ENCODE measurements at places on chromosomes 2 and 18.

DNA sequence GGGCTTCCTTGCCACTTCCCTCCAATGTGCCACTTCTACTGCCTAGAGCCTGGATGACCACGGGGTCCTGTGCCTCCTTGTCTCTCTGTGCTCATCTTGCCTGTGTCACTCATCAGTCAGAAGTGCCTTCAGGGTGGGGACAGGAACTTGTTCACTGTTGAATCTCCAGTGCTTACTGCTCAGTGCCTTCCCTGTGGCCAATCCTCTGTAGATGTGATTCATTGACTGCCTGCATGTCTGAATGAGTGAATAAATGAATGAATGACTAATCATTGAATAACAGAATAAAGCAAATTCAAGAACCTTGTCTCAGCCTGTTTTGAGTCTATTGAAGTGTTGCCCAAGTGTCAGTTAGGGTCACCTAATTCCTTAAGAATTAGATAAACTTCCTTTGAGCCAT is 42.3 kb upstream of the FAM136A start:
- DNase-seq: no peak

- DNase-seq: no peak
Measured at GRCh38 chr2:156867201-156867600, 390.3 kb upstream of the GALNT5 start.

DNA sequence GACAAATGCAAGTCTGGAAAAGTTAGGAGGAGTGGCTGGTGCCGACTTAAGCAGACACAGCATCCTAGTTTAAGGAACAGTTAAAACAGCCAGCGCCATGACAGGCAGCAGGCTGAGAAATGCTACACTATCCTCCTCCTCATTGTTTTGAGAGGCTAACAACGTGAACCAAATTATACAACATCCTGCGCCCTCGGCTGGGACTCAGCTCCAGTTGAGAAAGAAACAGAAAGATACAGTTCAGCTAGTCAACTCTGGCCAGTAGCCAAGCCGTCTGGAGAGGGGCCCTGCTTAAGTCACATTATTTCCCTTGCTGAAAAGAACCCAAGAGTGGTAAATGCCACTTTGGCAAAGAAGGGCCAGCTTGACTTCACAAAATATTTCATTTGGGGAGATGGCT is 90.2 kb downstream of the BCL11A start:
- peak; percentile 16 for DNase-seq

- DNase-seq: no peak
Measured at GRCh38 chr2:33077844-33078243, 131.1 kb downstream of the LTBP1 start.

DNA sequence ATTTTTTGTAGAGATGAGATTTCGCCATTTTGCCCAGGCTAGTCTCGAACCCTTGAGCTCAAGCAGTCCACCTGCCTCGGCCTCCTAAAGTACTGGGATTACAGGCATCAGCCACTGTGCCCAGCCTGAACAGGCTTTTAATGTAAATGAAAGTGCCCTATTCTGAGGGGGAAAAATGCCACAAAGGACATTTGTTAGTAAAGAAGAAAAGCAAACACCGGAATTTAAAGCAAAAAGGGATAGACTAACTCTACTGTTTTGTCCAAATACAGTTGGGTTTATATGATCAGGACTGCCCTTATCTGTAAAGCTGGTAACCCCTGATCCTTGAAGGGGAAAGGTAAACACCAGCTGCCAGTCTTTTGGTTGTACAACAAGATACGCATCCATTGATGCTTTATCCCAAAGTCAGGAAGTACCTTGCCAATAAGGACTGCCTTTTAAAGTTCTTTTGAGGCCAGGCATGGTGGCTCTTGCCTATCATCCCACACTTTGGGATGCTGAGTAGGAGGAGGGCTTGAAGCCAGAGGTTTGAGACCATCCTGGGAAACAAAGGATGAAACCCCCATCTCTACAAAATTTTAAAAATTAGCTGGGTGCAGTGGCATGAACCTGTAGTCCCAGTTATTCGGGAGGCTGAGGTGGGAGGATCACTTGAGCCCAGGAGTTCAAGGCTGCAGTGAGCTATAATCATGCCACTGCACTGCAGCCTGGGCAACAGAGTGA is 13.1 kb downstream of the CLEC4F start:
- peak; percentile 45 for DNase-seq

DNA sequence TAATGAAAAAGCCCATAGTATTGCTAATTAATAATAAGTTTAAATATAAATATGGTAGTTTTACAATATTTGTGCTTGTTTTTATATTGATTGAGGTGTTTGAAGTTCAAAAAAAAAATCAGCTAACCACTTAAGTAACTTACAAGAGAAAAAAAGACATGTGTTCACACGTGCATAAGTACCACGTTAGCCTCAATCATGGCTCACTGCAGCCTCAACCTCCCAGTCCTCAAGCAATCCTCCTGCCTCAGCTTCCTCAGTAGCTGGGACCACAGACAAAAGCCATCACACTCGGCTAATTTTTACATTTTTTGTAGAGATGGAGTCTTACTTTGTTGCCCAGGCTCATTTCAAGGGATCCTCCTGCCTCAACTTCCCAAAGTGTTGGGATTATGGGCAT is 19.4 kb downstream of the MGAT4A start:
- DNase-seq: no peak

DNA sequence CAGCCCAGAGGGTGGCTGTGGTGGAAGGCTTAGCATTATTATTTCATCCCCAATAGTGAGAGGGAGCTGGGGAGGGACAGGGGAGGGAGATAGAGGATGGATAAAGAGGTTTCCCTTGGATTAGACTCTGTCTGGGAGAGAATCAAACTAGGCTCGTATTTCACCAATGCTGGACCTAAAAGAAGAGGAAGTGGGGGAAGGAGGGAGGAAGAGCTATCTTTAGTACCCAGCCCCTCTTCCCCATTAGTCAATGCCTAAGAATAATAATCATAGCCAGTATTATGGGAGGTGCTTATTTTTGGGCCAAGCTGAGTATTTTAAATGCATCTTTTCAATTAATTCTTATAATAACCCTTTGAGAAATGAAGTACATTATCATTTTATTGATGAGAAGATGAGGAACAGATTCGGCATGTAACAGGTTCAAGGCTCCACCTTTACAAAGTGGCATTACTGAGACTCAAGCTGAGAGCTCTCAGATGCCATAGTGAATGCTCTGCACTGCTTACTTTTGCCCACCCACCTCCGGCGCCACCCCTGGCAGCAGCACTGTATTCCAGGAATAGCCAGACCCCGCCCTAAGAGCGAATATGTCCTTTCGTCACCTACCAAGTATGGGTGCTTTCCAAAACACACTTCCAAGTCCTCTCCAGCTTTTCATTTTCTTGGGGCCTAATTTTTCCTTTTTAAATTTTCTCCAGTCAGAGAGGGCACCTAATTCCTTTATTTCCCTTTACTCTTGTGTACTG is 21.0 kb downstream of the PAX8 start:
- no peak for DNase-seq

DNA sequence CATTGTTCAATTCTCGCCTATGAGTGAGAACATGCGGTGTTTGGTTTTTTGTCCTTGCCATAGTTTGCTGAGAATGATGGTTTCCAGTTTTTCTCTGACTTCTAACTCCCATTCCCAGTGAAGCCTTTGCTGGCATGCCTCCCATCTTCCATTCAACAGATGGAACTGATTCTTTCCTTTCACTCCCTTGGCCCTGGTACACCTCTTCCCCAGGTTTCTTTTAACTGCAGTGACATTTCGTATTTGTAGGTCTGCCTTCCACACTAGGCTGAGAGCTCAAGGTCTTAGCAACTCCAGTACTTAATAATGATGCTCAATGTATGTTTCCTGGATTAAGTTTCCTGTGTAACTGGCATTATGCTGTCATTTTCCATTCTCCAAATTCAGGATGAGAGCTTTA is 48.5 kb downstream of the GAREM1 start:
- no peak for DNase-seq

- no peak for DNase-seq
Measured at GRCh38 chr2:121608367-121608766, 40.9 kb downstream of the CLASP1 start.

- DNase-seq: no peak
Measured at GRCh38 chr2:47264143-47264542, 109.0 kb upstream of the STPG4 start.

DNA sequence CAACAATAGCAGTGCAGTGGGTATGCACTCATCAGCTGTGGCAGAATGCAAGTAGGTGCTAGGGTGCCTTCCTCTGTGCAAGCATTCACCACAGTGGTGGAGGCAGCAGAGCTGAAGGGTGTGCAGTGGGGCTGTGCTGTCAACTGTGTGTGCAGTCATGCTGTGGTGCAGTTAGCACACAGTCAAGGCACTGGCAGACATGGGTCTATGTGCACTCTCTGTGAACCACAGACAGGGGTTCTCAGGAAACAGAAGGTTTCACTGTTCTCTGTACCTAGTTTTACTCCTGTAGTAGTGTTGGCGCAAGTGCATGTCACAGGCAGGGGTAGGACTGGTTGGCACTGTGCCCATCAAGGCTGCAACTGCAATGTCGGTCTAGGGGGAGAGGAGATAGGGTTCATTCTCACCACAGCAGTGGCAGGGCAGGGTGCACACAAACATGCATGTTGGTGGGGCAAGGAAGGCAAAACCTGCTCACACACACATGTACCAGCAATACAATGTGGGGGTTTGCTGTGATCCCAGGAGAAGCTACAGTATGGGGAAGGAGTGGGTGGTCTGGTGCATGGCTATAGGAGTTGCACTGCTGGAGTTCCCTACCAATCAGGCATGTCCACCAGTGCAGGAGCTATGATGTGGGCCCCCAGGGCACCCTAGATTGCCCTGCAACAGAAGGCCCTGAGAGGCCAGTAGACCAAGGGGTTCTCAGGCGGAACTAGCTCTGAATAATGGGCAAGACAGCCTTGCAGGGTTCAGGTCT is 242.7 kb upstream of the DDX18 start:
- peak; percentile 4 for DNase-seq

DNA sequence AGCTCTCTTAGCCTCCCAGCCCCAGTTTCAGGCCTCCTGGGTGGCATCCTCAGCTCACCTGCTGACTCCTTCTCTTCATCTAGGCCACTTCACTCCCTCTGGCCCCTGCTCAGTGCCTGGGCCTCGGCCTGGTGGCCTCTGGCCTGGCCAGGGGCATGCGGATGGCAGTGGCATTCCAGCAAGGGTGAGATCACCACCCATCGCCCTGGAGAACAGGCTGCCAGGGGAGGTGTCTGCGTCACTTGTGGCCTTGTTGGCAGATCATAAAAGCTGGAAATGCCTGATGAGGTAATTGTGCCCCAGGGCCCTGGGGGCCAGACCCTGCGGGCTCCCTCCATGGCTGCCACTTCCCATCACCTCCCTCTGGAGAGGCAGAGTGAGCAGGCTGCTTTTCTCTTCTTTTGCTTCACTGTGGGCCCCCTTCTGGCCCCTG is 72.5 kb upstream of the SMAD2 start:
- no peak for DNase-seq

- no peak for DNase-seq
Measured at GRCh38 chr2:219362524-219363164, 25.1 kb downstream of the DNPEP start.

GRCh38 chr2:211306929-211307328 is 750.5 kb downstream of the CPS1 start:
- no peak for DNase-seq

DNA sequence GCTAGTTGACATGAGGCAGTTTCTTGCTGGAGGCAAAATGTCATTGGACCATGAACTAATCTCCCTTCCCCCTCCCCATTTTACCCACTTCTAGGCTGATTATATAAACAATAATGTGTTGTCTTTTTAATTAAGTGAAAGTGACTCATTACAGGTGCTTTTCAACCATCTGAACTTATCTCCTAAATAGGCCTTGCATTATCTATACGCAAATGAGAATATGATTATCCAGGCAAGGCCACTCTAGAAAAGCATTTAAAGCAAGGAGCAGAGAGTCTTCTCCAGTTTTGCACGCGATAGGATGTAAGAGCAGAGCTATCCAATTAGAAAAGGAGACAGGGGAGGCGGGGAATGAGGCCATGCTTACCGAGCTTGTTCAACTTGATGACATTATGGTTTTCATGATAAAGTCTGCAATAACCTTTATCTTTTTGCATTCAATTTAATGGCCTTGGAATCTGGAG is 286.1 kb upstream of the SIX3 start:
- DNase-seq: peak; percentile 82

DNA sequence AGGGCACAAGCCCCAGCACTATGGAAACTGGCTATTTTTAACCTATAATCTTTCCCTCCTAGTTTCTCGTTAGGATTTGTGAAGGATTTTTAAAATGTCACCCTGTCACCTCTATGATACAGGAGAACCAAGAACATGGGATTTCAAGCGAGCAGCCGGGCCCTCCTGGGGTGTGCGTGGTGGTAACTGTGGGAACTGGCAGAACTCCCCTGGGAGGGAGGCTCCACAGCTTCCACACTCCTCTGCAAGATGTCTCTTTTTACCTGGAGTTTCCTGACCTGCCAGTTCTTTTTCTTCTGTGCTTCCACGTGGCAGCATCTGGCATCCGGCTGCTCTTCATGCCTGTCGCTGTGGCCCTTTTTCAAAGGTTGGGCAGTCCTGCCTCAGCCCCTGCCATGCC is 386.3 kb upstream of the MYT1L start:
- DNase-seq: no peak

DNA sequence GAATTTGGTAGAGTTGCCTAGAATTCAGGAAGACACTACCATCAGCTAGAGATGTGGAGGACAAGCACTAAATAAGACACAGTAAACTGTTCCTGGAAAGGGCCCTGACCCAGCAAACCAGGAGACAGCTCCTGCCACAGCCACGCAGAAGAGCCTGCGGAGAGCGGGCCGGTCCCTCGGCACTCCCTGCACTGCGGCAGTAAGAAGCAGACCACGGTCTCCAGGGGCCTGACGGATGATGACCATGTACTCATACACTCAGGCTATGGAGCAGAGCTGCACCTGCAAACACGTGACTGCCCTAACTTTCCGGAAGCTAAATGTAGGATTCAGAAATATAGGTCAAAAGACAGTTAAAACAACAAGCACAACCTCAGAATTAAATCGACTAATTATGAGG is 72.9 kb downstream of the ZNF516 start:
- no peak for DNase-seq

GRCh38 chr2:26380281-26380680 is 21.4 kb upstream of the DRC1 start:
- DNase-seq: peak; percentile 76

DNA sequence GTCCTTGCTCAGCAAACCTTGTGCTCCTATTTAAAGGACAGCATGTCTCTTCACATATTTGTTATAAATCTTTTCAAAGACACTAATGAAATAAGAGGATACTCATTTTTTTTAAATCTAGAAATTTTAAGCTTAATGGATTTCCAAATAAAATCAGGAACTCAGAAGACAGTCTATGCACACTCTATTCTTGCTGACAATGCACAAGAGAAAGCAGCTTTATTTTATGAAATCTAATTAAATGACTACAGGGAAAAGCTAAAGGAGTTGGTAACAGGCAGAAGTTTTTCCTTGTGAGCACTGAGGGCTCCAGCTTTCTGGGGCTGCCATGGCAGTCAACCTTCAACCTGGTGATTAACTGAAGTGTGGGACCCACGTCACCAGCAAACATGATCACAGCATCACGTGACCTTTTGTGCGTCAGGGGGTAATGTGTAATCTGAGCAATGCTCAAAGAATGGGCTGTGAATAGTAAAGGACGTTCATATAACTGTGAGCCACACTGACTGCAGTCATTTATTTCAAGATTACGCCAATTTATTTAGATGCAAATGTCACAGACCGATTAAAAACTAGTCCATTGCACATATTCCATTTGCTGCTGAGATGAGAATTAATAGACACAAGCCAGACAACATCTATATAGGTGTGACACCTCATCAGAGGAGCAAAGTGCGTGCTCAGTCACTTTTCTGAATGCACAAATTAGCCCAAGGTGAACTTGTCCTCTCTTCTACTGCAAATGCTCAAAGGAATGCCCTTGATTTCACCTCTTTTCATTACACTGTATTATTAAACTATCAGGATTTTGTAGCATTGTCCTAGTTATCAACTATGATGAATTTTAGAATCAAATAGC is 11.6 kb upstream of the DNER start:
- no peak for DNase-seq

- DNase-seq: no peak
Measured at GRCh38 chr2:9266711-9267110, 60.1 kb downstream of the ASAP2 start.
